Upper lobe of left lung (tissue), 6 donors: ENCODE measurements at places on chromosomes 16 and 17. TPM values are rescaled to one million over a fixed set of nuclear protein-coding genes. Genes with fewer than 3 reads are reported as not detected.
A peak's percentile ranks its signal among the peaks of the same experiment; 100 is the strongest.

GRCh38 chr16:57510016-57510871 is 24.0 kb upstream of the DOK4 start:
- no peak for DNase-seq

DNA sequence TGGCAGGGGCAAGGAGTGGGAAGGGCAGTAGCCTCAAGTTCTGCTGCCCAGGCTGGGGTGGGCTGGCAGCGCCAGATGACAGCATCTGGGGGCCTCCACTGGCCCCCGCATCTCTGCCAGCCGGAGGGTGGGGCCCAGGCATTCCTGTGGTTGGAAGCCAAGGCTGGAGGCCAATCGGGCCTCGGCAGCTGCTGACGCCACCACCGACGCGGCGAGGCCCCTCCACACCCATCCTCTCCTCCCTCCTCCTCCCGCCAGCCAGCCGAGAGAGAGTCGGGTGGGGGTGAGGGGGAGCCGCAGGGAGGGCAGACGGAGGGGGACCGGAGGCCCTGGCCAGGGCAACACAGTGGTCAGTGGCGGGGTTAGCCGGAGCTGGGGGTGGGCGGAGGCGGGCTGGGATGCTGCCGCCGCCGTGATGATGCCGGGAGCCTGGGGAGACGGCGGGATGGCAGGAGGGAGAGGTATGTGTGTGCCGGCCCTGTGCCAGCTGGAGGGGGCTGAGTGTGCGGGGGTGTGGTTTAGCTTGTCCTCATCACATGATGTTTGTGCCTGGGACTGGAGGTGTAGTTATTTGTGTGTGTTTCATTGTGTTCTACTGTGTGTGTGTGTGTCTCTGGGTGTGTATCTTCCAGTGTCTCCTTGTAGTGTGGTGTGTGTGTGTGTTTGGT is 36.6 kb downstream of the ARHGAP23 start:
- peak; percentile 93 for DNase-seq

DNA sequence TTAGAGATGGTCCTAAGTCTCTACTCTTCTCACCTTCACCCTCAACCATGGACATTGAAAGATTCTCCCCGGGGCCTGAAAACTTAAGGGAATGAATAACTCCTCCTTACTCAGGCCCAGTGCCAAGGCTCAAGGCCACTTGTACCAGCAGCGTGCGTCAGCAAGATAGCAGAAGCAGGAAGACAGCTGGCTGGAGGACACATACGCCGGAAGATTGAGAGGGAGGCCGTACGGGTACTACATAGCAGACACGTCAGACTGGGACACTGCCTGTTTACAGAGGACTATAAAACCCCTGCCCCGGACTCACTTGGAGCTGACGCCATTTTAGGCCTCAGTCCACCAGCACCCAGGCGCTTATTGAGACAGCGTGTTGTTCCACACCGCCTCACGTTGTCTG is 75.8 kb upstream of the MED13 start:
- DNase-seq, result no peak

GRCh38 chr16:11198828-11199227 is 57.2 kb downstream of the SOCS1 start:
- DNase-seq, result no peak

GRCh38 chr16:1335211-1335971 is 1.9 kb downstream of the BAIAP3 start:
- peak; percentile 67 for DNase-seq

- no peak for DNase-seq
Observed at GRCh38 chr16:27995378-27995777, 68.1 kb downstream of the GSG1L start.

- peak; percentile 93 for DNase-seq
Observed at GRCh38 chr17:7557775-7558543, 591 bp upstream of the TNFSF13 start.

- DNase-seq, result no peak
Observed at GRCh38 chr17:72719578-72720493, 372.7 kb downstream of the SLC39A11 start.

Gene ESRP2
- 102 TPM for total RNA-seq

Gene MAP2K3
- total RNA-seq, result 72.4 TPM

DNA sequence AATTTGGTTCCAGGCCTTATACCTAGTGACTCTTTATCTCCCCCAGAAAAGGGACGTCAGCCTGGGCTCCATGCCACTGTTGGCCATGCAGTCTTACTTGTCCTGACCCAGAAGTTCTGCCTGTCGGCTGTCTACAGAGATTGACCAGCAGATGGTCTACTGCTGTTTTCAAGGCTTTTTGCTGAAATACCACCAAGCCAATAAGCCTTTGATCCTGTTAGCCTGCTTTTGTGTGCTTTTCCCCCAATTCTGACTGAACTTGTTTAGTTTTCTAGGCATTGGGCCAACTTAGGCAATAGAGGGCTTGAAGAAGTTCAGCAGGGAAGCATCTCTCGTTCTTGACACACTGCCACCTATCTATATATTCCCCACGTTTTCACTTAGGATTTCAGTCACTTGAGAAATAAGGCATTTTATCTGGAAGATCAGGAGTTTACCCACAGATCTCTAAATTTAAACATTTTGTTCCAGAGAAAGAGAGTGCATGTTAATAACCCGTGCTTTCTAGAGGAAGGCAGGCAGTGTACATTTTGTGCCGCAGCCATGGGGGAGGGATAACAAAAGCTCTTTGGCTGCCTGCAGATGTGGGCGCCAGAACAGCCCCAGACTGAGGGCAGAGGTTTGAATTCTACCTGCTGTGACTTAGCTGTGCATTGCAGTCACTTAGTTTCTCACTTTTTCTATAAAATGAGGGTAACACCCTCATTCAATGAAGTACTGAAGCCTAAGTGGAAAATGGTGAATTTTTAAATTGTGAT is 12.3 kb upstream of the CARMIL2 start:
- no peak for DNase-seq
